ENCODE measurements at places on chromosomes 3 and 15. TPM values are rescaled to one million over a fixed set of nuclear protein-coding genes. Genes with fewer than 3 reads are reported as not detected.

DNA sequence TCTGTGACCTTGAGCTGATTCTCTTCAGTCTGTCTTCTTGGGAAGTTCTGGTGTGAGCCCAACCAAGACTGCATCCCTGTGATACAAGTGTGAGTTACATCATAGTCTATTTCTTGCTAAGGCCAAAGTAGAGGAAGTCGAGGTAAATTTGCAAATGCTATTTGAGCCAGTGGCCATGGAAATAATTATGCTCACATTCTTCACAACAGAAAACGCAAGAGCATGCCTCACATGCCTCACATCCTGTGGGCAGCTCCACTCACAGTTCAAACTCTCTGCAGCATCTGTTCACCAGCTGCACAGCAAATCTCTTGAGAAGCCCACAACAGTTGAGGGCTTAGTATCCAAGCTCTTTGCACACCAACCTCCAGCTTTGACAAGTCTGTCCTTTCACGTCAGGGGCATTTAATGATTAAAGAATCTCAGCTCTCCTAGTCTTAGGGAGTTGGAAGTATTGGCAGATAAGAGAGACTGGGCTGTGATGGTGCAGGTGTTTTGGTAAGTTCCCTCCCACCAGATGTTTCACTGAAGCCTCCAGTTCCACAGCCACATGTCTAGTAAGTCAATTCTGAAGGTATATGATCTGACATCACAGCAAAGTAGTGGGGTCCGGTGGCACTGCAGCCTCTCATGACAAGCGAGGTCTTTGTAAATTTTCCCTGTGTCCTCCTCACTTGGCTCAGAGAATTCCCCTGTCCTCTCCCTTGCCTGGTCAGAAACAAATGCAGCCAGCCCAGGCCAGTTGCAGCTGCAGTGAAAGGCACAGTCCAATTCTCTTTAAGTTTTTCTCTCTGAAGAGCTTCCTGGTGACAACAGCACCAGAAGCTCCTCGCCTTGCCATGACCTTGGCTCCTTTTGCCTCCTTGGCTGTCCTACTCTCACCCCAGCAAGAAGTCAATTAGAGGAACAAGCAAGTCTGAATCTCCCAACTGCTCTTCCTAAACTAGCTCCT is 166.1 kb downstream of the SSR3 start:
- DNase-seq, result no peak

GRCh38 chr3:154844863-154845262 is 235.3 kb upstream of the MME start:
- DNase-seq, result no peak

IMPG2 gene
- not detected for total RNA-seq

DNA sequence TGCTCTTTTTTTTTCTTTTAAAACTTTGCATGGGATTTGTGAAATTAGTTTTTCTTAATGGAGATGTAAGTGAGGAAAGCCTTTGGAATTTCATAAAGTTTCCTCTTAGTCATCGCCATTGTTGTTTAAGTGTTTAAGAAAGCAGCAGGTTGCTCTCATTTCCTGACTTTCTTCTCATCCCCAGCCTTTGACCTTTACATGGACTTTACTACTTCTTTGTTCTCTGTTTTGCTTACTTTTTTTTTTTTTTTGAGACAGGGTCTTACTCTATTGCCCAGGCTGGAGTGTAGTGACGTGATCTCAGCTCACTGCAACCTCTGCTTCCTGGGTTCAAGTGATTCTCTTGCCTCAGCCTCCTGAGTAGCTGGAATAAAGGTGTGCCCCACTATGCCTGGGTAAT is 38.6 kb downstream of the FBXL2 start:
- peak; percentile 77 for DNase-seq

RASL12 gene
- not detected for total RNA-seq

- no peak for DNase-seq
Observed at GRCh38 chr3:184737063-184737462, 25.2 kb upstream of the MAGEF1 start.

- no peak for DNase-seq
Observed at GRCh38 chr3:23979569-23979968, 34.5 kb downstream of the NR1D2 start.

EIF4E3 gene
- 1.6 TPM for total RNA-seq

- DNase-seq, result no peak
Observed at GRCh38 chr15:97652700-97653167, 307.8 kb upstream of the ARRDC4 start.

CAMKV gene
- total RNA-seq, result not detected

ACTC1 gene
- 0.29 TPM for total RNA-seq

DNA sequence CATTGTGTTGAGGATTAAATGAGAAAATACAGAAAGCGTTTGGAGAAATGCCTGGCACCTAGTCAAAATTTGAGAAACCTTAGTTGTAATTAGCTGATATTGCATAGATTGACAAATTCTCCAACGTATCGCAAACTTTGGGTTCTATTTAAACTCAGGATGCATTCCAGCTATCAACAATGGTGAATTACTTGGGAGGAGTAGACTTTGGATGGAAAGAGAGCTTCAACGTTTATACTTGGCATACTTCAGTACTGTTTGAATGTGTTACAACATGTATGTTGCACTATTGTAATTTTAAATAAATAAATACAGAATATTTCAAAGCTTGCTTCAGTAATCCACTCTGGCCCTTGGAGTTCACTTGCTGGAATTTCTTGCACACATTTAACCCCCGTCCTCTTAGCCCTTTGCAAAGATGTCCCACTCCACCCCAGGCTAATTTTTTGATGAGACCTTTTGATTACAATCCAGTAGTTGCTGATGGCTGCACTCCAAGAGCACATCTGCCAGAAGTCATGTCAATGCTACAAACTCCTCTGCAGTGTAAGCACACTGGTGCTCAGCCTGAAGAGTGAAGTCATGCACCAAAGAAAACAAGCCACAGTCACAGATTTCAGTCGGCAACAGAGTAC is 4.7 kb upstream of the DIS3L start:
- DNase-seq, result no peak

- no peak for DNase-seq
Observed at GRCh38 chr3:126313166-126313565, 44.0 kb downstream of the KLF15 start.

Data from A172 (cell line).